ENCODE measurements at places on chromosomes 3 and 15. TPM values are rescaled to one million over a fixed set of nuclear protein-coding genes. Genes with fewer than 3 reads are reported as not detected.

DNA sequence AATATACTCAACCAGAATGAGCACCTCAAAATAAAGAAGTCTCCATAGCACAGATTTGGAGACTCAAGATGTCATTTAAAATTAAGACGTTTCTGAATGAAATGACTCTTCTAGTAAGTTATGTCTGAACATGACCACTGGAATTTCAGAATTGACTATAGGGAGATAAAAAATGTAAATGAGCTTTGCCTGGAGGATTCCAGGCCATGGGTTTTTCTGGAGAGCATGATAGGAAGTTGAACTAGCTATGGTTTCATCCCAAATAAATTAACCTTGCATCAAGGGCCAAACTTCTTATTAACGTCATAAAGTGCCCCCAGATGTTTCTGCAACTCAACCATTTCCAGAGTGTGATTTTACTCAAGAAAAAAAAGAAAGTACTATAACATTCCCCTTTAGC, 222.6 kb upstream of the NR2F2 start:
- H3K4me3 ChIP-seq = no peak overlapping the region
- H3K4me1 ChIP-seq = no peaks in the 10 kb centered on the region
- H3K27ac ChIP-seq = no peak overlapping the region
- no peaks in the 10 kb centered on the region for H3K36me3 ChIP-seq

The TRH gene
- not detected for total RNA-seq

DNA sequence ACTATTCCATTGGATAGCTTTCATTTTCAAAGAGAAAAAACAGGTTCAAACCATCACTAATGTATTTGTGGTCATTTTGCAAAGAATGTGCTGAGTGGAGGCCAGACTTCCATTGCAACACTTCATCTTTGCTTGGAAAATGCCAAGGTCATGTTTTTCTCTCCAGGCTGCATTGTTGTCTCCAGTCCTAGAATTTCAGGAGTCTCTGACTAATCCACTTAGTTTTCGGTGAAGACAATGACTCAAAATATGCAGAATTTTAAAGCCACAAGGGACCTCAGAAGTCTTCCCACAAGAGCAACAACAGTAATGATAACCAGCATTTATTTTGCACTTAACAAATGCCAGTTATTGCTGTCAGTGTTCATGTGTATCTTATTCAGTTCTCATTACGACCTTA, 277.0 kb downstream of the RYR3 start:
- H3K4me3 ChIP-seq = no peak overlapping the region
- H3K27me3 ChIP-seq = no peaks in the 10 kb centered on the region
- H3K27ac ChIP-seq = no peak overlapping the region
- DNase-seq = no peak

- no peak overlapping the region for H3K27ac ChIP-seq
- no peak overlapping the region for H3K4me3 ChIP-seq
- no peak for DNase-seq
- no peaks in the 10 kb centered on the region for H3K36me3 ChIP-seq
- H3K4me1 ChIP-seq = no peaks in the 10 kb centered on the region
- H3K27me3 ChIP-seq = no peaks in the 10 kb centered on the region
Measured at GRCh38 chr3:139120086-139121056, 75.7 kb upstream of the PRR23C start.

DNA sequence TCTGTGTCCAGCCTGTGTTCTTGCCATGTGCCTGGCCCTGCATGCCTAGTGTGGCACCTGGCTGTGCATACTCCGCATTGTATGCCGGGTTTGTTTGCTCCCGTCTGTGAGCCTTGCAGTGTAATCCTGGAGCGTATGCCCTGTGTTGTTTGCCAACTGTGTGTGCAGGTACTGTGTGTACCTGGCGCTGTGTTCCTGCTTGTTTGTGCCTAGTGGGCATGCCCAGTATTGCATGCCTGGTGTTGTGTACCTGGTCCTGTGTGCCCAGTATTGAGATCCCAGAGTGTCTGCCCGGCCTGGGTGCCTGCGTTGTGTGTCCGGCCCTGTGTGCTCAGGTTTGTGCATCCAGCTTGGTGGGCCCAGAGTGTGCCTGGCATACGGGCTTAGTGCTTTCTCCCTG, 54.5 kb upstream of the CHRNA7 start:
- no peaks in the 10 kb centered on the region for H3K4me1 ChIP-seq
- no peak for DNase-seq
- H3K36me3 ChIP-seq = no peaks in the 10 kb centered on the region

The EBLN2 gene
- 10.8 TPM for total RNA-seq

The SHQ1 gene
- total RNA-seq = 17.4 TPM

GRCh38 chr15:66802025-66803001, 100.3 kb downstream of the SMAD6 start:
- H3K36me3 ChIP-seq = no peaks in the 10 kb centered on the region
- H3K4me1 ChIP-seq = peaks cover 11% of the 10 kb centered on the region
- H3K4me3 ChIP-seq = no peak overlapping the region
- H3K27ac ChIP-seq = peak overlapping the region; percentile 84
- no peaks in the 10 kb centered on the region for H3K27me3 ChIP-seq
- DNase-seq = no peak

GRCh38 chr3:170228093-170228766, 6.0 kb downstream of the PRKCI start:
- no peak overlapping the region for H3K4me3 ChIP-seq
- no peak for DNase-seq
- H3K27ac ChIP-seq = no peak overlapping the region
- peaks cover 6% of the 10 kb centered on the region for H3K4me1 ChIP-seq
- H3K27me3 ChIP-seq = no peaks in the 10 kb centered on the region

GRCh38 chr3:123773681-123774431, 110.3 kb downstream of the MYLK start:
- DNase-seq = no peak
- no peak overlapping the region for H3K27ac ChIP-seq
- H3K36me3 ChIP-seq = no peaks in the 10 kb centered on the region
- no peaks in the 10 kb centered on the region for H3K4me1 ChIP-seq

GRCh38 chr3:54527953-54528352, 399.9 kb downstream of the LRTM1 start:
- no peak overlapping the region for H3K27ac ChIP-seq
- H3K4me1 ChIP-seq = no peaks in the 10 kb centered on the region
- no peak for DNase-seq
- no peak overlapping the region for H3K4me3 ChIP-seq
- H3K27me3 ChIP-seq = no peaks in the 10 kb centered on the region

The ERICH6 gene
- 0.48 TPM for total RNA-seq

- H3K4me3 ChIP-seq = no peak overlapping the region
- no peak for DNase-seq
- no peaks in the 10 kb centered on the region for H3K27me3 ChIP-seq
- H3K27ac ChIP-seq = no peak overlapping the region
- no peaks in the 10 kb centered on the region for H3K36me3 ChIP-seq
Measured at GRCh38 chr3:30775040-30775439, 119.4 kb downstream of the GADL1 start.

- H3K36me3 ChIP-seq = no peaks in the 10 kb centered on the region
- H3K27ac ChIP-seq = no peak overlapping the region
- no peak for DNase-seq
Measured at GRCh38 chr3:47193871-47194859, 30.3 kb upstream of the SETD2 start.

The NR1I2 gene
- total RNA-seq = 0.98 TPM

The ADAM10 gene
- total RNA-seq = 113 TPM

- DNase-seq = no peak
- H3K4me3 ChIP-seq = no peak overlapping the region
- H3K27ac ChIP-seq = no peak overlapping the region
- H3K27me3 ChIP-seq = no peaks in the 10 kb centered on the region
- H3K4me1 ChIP-seq = no peaks in the 10 kb centered on the region
Measured at GRCh38 chr3:111980716-111981456, 2.1 kb downstream of the ABHD10 start.

GRCh38 chr3:9397906-9398699, 688 bp downstream of the SETD5 start:
- H3K36me3 ChIP-seq = no peaks in the 10 kb centered on the region
- peaks cover 37% of the 10 kb centered on the region for H3K4me1 ChIP-seq
- H3K27me3 ChIP-seq = no peaks in the 10 kb centered on the region

GRCh38 chr3:102177075-102177755, 257.6 kb upstream of the ZPLD1 start:
- no peaks in the 10 kb centered on the region for H3K36me3 ChIP-seq
- H3K27ac ChIP-seq = peak overlapping the region; percentile 61
- H3K4me1 ChIP-seq = peaks cover 11% of the 10 kb centered on the region
- no peaks in the 10 kb centered on the region for H3K27me3 ChIP-seq

DNA sequence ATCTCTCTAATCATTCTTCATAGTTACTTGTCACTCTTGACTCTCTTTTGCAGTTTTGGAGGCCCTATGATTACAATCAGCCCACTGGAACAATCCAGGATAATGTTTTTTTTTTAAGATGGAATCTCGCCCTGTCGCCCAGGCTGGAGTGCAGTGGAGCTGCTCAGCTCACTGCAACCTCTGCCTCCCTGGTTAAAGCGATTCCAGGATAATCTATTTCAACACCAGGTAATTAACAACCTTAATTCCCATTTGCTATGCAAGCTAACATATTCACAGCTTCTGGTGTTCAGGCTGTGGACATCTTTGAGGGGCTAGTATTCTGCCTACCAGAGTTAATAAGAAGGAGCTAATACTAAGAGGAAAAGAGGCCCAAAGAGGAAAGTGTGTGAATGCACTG, 1.1 kb upstream of the BLOC1S6 start:
- H3K27me3 ChIP-seq = no peaks in the 10 kb centered on the region
- no peak for DNase-seq
- H3K4me3 ChIP-seq = peak overlapping the region; percentile 83

The RTP4 gene
- 7.2 TPM for total RNA-seq

GRCh38 chr3:105094588-105094987, 272.1 kb upstream of the ALCAM start:
- no peaks in the 10 kb centered on the region for H3K36me3 ChIP-seq
- no peak overlapping the region for H3K27ac ChIP-seq
- H3K4me1 ChIP-seq = no peaks in the 10 kb centered on the region
- H3K27me3 ChIP-seq = no peaks in the 10 kb centered on the region
- no peak overlapping the region for H3K4me3 ChIP-seq

The FAM107A gene
- 17.7 TPM for total RNA-seq

DNA sequence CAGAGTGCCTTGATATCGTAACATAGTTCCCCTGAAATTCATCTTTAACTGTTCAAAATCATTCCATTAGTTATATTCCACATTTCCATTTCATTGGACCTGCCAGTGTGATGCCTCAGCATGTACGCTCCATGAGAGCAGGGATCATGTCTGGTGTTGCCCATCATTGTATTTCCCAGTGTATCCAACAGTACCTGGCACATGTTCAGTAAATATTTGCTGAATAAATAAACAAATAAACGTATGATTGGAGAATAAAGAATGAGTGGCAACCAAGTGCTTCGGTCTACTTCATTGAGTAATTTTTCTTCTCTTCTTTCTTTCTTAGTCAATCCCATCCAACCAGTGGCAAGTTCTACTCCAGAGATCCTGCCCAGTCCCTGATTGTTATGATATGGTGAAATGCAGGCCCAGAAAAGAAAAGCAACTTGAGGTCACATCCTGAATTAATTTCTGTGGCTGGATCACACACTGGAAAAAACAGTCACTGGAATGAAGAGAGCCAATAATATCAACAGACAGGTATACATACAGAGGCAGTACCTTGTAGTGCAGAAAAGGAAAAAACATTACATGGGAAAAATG, 101.2 kb downstream of the PLCH1 start:
- no peak overlapping the region for H3K27ac ChIP-seq
- no peaks in the 10 kb centered on the region for H3K27me3 ChIP-seq
- H3K4me3 ChIP-seq = no peak overlapping the region
- DNase-seq = no peak
- H3K4me1 ChIP-seq = no peaks in the 10 kb centered on the region
- H3K36me3 ChIP-seq = no peaks in the 10 kb centered on the region

DNA sequence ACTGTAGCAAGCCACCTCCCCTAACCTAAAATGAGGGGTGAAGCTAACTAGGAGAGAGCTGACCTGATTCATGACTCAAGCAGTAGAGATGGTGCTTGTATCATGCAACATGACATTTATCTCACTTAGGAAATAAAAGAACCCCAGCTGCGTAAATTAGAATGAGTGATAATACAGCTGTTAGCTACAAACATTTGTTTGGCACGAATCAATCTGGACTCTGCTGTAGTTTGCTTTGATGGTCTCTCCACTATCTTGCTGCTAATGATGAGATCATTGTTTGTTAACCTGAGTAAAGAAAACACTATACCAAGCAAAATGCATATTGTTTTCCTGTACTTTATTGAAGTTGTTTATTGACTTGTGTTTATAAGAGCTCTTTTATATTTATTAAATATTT, 92.6 kb downstream of the ALDH1A2 start:
- no peaks in the 10 kb centered on the region for H3K4me1 ChIP-seq
- no peak overlapping the region for H3K4me3 ChIP-seq
- no peak for DNase-seq
- H3K27me3 ChIP-seq = no peaks in the 10 kb centered on the region
- no peak overlapping the region for H3K27ac ChIP-seq

DNA sequence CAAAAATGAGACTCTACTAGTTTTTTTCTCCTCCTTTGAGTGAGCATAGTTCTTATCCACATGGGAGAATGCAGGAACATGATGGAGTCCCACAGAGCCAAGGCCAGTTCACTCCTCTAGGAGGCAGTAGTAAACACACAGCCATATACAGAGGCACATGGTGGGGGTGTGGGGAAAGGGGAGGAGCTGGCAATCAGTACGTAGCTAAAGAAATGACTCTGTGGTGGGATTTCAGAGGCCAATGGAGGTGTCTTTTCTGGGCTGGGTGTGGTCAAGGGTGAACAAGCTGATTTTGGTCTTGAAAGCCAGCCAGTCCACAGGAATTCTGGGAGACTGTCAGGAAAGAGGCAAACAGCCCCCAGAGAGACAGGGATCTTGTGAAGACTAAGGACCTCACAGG, 6.6 kb upstream of the RAB11A start:
- H3K4me1 ChIP-seq = no peaks in the 10 kb centered on the region
- no peak overlapping the region for H3K27ac ChIP-seq
- DNase-seq = no peak
- H3K4me3 ChIP-seq = no peak overlapping the region
- H3K27me3 ChIP-seq = no peaks in the 10 kb centered on the region

The OPA1 gene
- 57.4 TPM for total RNA-seq

The SLC51A gene
- not detected for total RNA-seq

GRCh38 chr15:55407498-55408011, 604 bp downstream of the CCPG1 start:
- H3K4me3 ChIP-seq = peak overlapping the region; percentile 84
- no peaks in the 10 kb centered on the region for H3K36me3 ChIP-seq
- DNase-seq = no peak
- H3K27me3 ChIP-seq = no peaks in the 10 kb centered on the region

DNA sequence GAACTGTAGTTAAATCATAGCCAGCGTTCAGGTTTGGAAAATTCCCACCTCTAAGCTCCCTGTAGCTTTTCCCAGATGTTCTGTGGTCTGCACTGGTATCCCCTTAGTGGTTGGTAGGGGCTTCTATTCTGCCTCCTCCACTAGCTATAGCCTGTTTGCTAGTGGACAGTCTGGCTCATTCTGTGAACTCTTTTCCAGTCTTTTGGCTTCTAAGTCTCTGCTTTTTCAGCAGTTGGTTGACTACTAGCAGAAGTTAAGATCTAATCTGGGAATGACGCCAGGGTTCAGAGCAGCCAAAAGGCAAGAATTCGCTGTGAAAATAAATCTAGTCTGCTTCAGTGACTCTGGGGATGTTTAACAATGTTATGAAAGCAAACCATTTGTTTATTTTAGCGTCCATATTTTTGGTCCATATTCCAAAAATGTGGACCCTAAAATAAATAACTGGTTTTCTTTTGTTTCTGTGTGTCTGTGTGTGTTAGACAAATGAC, 73.7 kb upstream of the WDR72 start:
- no peak for DNase-seq
- no peak overlapping the region for H3K27ac ChIP-seq
- H3K27me3 ChIP-seq = no peaks in the 10 kb centered on the region
- H3K36me3 ChIP-seq = no peaks in the 10 kb centered on the region
- no peak overlapping the region for H3K4me3 ChIP-seq

- no peak overlapping the region for H3K27ac ChIP-seq
- H3K27me3 ChIP-seq = no peaks in the 10 kb centered on the region
- H3K4me3 ChIP-seq = no peak overlapping the region
- no peaks in the 10 kb centered on the region for H3K4me1 ChIP-seq
- H3K36me3 ChIP-seq = no peaks in the 10 kb centered on the region
Measured at GRCh38 chr3:116005404-116005803, 382.1 kb downstream of the GAP43 start.

All from breast epithelium (tissue), 4 donors.